Kidney epithelial cell (primary cell): ENCODE measurements at places on chromosomes 6 and 20. TPM values are rescaled to one million over a fixed set of nuclear protein-coding genes. Genes with fewer than 3 reads are reported as not detected.

EYA4 gene
- total RNA-seq, result 0.58 and 1.8 TPM in 2 replicates

- no peak for DNase-seq
Measured at GRCh38 chr6:82963191-82963925, 102.3 kb downstream of the UBE3D start.

DNA sequence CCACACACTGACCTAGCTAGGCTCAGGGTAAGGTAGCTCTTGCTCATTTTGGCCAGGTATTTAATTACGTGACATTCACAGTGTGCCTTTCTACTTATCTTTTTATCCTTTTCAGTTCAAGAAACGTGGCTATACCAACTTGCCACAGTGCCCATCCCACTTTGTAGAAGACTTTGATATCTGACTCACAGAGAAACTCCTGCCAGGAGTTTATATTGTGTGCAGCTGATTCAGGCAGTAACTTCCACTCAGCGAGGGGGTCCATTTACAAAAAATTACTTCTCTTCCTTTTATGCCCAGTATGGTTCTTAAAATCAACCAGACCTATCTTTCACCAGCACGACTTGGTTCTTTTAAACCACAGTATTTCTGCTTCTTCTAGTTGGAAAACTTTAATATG lies 75.6 kb downstream of the PRL start:
- no peak for DNase-seq

TGM2 gene
- total RNA-seq, result 115 and 135 TPM in 2 replicates

SPAG4 gene
- 2.6 and 7.9 TPM in 2 replicates for total RNA-seq

DNA sequence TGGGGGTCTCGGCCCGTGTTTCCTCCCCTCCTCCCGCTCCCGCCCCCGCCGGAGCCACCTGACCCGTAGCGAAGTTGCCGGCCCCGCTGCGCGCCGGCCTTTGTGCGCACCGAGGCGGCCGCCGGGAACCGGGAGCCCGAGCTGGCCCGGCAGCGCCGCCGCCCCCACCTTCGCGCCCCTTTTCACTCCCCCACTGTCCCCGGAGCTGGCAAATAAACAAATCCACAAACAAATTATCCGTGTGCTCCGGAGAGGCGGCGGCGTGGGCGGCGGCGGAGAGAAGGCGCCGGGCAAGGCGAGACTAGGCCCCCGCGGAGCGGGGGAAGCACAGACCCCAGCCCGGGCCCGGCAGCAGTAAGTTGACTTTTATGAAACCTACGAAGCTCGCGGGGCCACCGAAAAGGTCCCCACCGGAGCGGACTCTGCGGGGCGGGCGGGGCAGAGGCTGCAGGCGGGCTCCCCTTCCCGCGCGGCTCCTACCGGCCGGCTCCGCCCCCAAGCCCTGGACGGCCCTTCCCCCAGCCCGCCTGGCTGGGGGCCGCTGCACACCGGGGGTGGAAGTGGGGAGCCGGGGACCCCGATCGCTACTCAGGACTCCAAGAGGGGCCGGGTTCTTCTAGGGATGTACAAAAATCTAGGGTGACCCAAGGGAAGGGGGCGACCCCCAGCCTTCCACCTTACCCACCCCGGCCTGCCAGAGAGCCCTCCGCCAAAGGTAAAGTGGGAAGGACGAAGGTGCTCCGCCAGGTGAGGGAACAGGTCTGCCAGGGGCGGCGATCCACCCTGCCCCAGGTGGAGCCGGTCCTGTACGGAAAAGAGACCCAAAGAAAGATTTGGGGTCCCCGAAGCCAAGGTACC lies 40.7 kb downstream of the YTHDF1 start:
- no peak for DNase-seq

GRCh38 chr6:72419966-72420365 lies 201.9 kb upstream of the KCNQ5 start:
- no peak for DNase-seq

NPEPL1 gene
- 29.7 and 30.1 TPM in 2 replicates for total RNA-seq

DNA sequence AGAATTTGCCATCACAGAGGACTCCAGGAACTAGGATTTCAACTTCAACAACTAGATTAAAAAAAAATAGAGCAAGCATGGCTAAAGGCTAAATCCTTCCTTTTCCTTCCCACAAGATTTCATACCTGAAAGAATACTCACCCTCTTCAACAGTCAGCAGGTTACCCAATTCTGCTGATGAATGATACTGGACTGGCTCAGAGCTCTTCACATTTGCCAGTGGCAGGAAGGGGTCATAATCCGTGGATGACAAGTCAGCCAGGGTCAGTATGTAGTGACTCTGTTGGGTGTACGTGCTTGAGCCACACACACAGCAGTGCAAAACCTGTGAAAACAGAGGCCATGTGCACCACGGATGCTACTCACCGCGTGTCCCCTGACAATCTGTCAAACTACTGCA lies 152.9 kb downstream of the INSM1 start:
- DNase-seq, result peak; percentile 25

MYH7B gene
- total RNA-seq, result 0.04 and 0.21 TPM in 2 replicates

- DNase-seq, result no peak
Measured at GRCh38 chr6:113082745-113083144, 735.6 kb downstream of the RFPL4B start.

FAM110A gene
- 6.2 and 8.5 TPM in 2 replicates for total RNA-seq

- no peak for DNase-seq
Measured at GRCh38 chr20:3082306-3082951, 2.1 kb downstream of the AVP start.

GRCh38 chr20:47817573-47817972 lies 32.3 kb upstream of the SULF2 start:
- DNase-seq, result peak; percentile 10

APCDD1L gene
- total RNA-seq, result 5.1 and 5.9 TPM in 2 replicates

LINC00237 gene
- not detected in 2 replicates for total RNA-seq

GRCh38 chr6:43921548-43922425 lies 151.8 kb downstream of the VEGFA start:
- no peak for DNase-seq

DNA sequence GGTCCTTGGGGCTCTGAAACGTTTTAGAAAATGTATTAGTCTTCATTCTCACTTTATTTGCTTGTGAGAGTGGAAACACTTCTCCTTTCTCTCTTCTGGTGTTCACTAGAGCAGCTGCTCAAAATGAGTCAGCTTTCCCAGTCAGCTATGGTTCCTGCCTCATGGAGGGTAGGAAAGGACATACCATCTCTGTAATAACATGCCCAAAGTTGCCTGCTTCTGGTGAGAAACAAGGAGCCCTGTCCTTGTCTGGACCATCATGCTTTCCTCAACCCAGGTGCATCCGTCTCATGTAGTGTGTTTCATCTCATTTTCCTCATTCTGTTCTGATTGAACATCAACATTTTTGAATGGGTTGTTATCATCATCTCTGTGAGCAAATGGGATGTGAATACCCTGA lies 17.1 kb upstream of the TINAG start:
- DNase-seq, result peak; percentile 74

DNA sequence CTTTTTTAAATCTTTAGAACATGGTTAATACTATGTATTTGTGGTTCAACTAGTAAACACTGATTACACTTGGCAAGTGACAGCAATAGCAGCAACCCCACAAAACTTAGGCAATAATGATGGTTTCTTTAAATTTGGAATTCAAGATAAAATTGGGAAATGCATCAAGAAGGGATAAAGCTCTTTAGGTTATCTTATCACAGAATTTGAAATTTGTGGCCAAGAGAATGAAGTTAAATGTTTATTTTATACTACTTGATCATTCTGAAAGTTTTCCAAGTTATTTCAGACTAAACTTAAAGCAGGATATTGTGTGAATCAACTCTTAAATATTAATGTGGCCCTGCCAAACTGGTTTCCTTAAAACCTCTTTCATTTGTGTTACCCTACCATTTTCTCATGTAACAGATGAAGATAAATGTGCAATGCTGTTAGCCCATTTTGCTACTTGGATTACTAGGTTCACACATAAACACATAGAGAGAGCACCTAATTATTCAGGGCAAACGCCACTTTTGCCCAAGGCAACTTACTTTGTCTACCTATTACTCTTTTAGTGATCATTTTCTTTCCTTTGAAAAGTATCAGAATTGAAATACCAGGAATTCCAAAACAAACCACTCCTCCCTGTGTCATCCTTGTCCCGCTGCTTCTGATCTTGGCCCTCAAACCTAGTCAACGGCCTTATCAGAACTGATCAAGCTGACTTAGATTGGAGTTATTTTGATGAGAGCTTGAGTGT lies 186.7 kb upstream of the TENT5A start:
- no peak for DNase-seq

HSPA1L gene
- total RNA-seq, result 0.46 and 1.1 TPM in 2 replicates

TBXT gene
- total RNA-seq, result not detected in 2 replicates
